ENCODE measurements at places on chromosomes 11 and 22. TPM values are rescaled to one million over a fixed set of nuclear protein-coding genes. Genes with fewer than 3 reads are reported as not detected.

- 0 out of 2 replicates have a peak, but pooled peaks cover 2% of the 10 kb centered on the region for H3K36me3 ChIP-seq
- peaks cover 49% of the 10 kb centered on the region for H3K4me1 ChIP-seq
- DNase-seq = no peak
Measured at GRCh38 chr22:37907036-37907954, 1.2 kb downstream of the MICALL1 start.

DNA sequence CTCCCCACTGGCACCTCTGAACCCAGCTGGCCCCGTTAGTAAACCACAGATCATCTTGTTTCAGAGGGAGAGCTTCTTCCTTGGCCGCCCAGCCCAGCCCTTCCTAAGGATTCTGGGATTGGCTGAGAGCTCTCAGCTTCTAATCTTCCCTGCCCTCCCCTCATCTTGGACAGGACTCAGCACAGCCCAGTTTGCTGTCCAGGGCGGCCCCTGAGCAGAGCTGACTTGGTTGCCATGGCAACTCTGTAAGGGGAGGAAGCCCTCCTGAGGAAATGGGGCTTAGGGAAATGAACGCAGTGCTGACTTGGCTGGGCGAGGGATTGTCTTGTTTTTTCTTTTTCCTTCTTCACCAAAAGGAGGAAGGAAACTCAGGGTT is 4.6 kb downstream of the APOL4 start:
- H3K27ac ChIP-seq = no peak overlapping the region
- no peaks in the 10 kb centered on the region for H3K27me3 ChIP-seq
- peak; percentile 47 for DNase-seq
- H3K4me1 ChIP-seq = peaks cover 36% of the 10 kb centered on the region

DNA sequence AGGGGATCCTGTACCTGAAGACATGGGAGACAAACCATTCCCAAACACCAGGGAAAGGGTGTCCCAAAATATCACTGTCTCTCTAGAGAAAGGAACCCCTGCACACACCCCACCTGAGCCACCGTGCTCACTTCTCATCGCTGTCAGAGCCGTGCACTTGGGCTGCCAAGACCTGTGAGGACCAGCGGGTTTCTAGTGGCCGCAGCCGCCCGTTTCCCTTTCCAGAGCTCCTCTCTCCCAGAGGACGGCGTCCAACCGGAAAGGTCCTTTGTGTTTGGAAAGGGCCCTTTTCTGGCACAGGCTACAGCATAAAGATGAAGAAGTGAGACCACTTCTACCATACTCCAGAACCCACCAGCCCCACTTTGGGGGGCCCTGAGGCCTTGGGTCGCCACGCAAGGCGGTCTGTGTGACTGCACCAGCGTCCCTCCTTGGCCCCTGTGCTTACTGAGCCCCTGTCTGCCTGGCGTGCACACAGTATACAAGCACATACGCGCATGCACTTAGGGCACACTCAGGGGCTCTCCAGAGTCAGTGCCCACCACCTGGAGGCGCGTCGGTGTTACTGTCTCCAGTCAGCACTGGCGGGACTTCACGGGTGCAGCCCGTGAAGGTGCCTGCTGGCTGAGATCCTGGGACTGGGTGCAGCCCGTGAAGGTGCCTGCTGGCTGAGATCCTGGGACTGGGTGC is 381.8 kb downstream of the TBC1D22A start:
- no peak for DNase-seq
- H3K4me3 ChIP-seq = no peak overlapping the region
- no peaks in the 10 kb centered on the region for H3K27me3 ChIP-seq

DNA sequence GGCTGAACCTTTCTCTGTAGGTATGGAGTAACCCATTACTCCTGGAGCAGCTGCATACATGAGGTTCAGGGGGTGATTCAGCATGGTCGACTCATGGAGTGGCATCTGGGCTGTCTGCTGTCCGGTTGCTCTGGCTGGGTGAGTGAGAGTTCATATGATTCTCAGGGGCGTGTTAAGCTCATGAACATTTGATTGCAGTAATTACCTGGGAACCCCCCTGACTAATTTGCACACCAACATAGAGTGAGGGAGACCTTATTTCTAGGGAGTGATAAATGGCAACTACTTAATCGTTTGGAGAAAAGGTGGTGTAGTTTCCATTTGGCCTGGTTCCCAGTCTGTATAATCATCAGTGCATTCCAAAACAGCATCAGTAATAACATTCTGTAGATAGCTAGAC is 661.9 kb downstream of the ETS1 start:
- no peaks in the 10 kb centered on the region for H3K4me1 ChIP-seq
- no peak overlapping the region for H3K27ac ChIP-seq
- H3K4me3 ChIP-seq = no peak overlapping the region
- no peaks in the 10 kb centered on the region for H3K36me3 ChIP-seq
- H3K27me3 ChIP-seq = no peaks in the 10 kb centered on the region

Gene OR52N4
- total RNA-seq = 0.44 TPM

Gene AASDHPPT
- 37.0 TPM for total RNA-seq

- peak overlapping the region; percentile 1 for H3K27ac ChIP-seq
- H3K4me3 ChIP-seq = no peak overlapping the region
- H3K4me1 ChIP-seq = no peaks in the 10 kb centered on the region
- DNase-seq = no peak
- H3K27me3 ChIP-seq = no peaks in the 10 kb centered on the region
- peaks cover 2% of the 10 kb centered on the region for H3K36me3 ChIP-seq
Measured at GRCh38 chr11:74030723-74031676, 22.1 kb upstream of the UCP3 start.

Gene DEFB108B
- total RNA-seq = not detected

Gene RBFOX2
- 102 TPM for total RNA-seq

GRCh38 chr11:70810133-70810532 is 411.8 kb downstream of the CTTN start:
- H3K36me3 ChIP-seq = peaks cover 12% of the 10 kb centered on the region
- H3K4me3 ChIP-seq = no peak overlapping the region
- H3K4me1 ChIP-seq = no peaks in the 10 kb centered on the region
- no peak for DNase-seq

DNA sequence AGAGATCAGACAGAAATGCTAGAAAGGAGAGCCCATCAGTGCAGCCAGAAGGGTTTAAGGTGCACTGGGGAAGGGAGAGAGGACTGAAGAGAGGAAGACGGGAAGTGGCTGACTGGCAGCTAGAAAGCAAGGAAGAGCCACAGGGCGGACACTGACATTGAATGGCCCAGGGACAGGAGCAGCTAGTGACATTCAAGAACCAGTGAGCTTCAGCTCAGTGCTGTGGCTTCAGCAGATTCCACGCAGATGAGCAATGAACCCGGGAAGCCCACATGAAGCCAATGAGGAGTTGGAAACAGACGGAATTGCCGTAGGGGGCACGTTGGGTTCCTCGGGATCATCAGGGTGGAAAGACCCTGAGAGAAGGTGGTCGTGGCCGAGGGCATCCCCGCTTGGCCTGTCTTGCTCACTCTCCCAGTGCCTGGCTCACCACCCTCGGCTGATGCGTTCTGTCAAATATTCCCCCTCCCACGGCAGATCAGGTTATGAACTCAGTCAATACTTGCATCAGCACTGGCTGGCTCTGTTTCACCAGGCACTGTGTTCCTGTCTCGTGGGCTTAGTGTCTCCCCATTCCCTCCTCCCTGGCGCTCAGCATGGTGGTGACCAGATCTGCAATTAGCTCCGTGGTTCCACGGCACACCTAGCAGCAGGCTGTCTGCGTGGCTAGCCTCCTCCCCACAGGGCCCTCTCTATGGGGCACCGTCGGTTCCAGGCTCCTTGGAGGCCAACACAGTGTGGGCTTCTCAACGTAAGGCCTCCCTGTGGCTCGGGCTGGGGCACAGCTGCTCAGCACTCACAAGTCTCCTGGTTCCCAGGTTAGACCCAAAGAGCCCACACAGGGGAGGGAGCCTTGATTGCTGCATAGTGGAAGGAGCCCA is 145.5 kb downstream of the TRIM29 start:
- H3K27me3 ChIP-seq = peaks cover 9% of the 10 kb centered on the region
- no peak for DNase-seq
- peaks cover 18% of the 10 kb centered on the region for H3K4me1 ChIP-seq
- H3K36me3 ChIP-seq = no peaks in the 10 kb centered on the region
- H3K27ac ChIP-seq = no peak overlapping the region

- no peak overlapping the region for H3K27ac ChIP-seq
- peaks cover 49% of the 10 kb centered on the region for H3K36me3 ChIP-seq
- peaks cover 3% of the 10 kb centered on the region for H3K27me3 ChIP-seq
- DNase-seq = peak; percentile 78
- no peaks in the 10 kb centered on the region for H3K4me1 ChIP-seq
- H3K4me3 ChIP-seq = no peak overlapping the region
Measured at GRCh38 chr22:21972293-21972779, 10.3 kb downstream of the TOP3B start.

- 0 out of 2 replicates have a peak, but pooled peaks cover 5% of the 10 kb centered on the region for H3K4me1 ChIP-seq
- no peaks in the 10 kb centered on the region for H3K36me3 ChIP-seq
- H3K27me3 ChIP-seq = peaks cover 6% of the 10 kb centered on the region
- H3K4me3 ChIP-seq = no peak overlapping the region
- no peak overlapping the region for H3K27ac ChIP-seq
Measured at GRCh38 chr22:48951836-48952235, 875.8 kb downstream of the BRD1 start.

DNA sequence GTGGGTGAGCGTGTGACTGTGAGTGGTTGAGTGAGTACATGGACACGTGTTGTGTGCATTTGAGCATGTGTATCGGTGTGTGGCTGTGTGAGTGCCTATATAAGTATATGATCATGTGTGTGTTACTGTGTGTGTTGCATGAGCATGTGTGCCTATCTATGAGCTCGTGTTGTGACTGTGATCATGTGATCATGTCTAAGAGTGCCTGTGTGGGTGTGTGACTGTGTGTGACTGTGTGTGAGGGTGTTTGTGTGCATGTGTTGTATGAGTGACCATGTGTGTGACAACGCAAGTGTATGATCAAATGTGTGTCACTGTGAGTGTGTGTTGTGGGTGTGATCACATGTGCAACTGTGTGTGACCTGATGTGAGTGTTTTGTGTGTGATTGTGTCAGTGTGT is 88.8 kb downstream of the UBASH3B start:
- no peak overlapping the region for H3K27ac ChIP-seq
- DNase-seq = no peak
- H3K36me3 ChIP-seq = no peaks in the 10 kb centered on the region
- H3K4me1 ChIP-seq = peaks cover 8% of the 10 kb centered on the region
- H3K4me3 ChIP-seq = no peak overlapping the region

Gene SAC3D1
- 26.2 TPM for total RNA-seq

GRCh38 chr22:32714458-32715430 is 86.8 kb upstream of the TIMP3 start:
- peaks cover 9% of the 10 kb centered on the region for H3K27me3 ChIP-seq
- H3K27ac ChIP-seq = no peak overlapping the region
- DNase-seq = no peak
- no peak overlapping the region for H3K4me3 ChIP-seq

- H3K36me3 ChIP-seq = no peaks in the 10 kb centered on the region
- 0 out of 2 replicates have a peak, but pooled peaks cover 3% of the 10 kb centered on the region for H3K27me3 ChIP-seq
- H3K27ac ChIP-seq = no peak overlapping the region
- H3K4me3 ChIP-seq = no peak overlapping the region
- no peak for DNase-seq
Measured at GRCh38 chr11:9760193-9760575, 96.3 kb downstream of the SWAP70 start.

Gene UQCR10
- total RNA-seq = 140 TPM

GRCh38 chr11:34962034-34962433 is 45.6 kb downstream of the PDHX start:
- H3K4me3 ChIP-seq = no peak overlapping the region
- no peak overlapping the region for H3K27ac ChIP-seq
- peaks cover 9% of the 10 kb centered on the region for H3K36me3 ChIP-seq
- no peak for DNase-seq
- no peaks in the 10 kb centered on the region for H3K4me1 ChIP-seq

DNA sequence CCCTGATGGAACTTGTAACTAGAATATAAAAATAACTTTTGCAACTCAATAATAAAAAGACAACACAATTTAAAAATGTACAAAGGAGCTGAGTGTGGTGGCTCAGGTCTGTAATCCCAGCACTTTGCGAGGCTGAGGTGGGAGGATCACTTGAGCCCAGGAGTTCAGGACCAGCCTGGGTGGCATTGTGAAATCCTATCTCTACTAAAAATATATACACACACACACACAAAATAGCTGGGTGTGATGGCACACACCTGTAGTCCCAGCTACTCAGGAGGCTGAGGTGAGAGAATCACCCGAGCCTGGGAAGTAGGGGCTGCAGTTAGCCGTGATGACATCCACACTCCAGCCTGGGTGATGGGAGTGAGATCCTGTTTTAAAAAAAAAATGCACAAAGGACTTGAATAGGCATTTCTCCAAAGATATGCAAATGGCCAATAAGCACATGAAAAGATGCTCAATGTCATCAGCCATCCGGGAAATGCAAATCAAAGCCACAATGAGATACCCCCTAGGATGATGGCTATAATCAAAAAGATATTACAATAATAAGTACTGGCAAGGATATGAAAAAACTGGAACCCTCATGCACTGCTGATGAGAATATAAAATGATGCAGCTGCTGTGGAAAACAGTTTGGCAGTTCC is 59.8 kb upstream of the SEPTIN5 start:
- DNase-seq = no peak
- H3K4me1 ChIP-seq = peaks cover 22% of the 10 kb centered on the region
- no peak overlapping the region for H3K4me3 ChIP-seq
- peaks cover 1% of the 10 kb centered on the region for H3K36me3 ChIP-seq
- no peaks in the 10 kb centered on the region for H3K27me3 ChIP-seq
- H3K27ac ChIP-seq = no peak overlapping the region

Gene OR5A1
- total RNA-seq = not detected

- no peak overlapping the region for H3K4me3 ChIP-seq
- H3K4me1 ChIP-seq = no peaks in the 10 kb centered on the region
- H3K36me3 ChIP-seq = no peaks in the 10 kb centered on the region
- peaks cover 12% of the 10 kb centered on the region for H3K27me3 ChIP-seq
- DNase-seq = peak; percentile 6
- no peak overlapping the region for H3K27ac ChIP-seq
Measured at GRCh38 chr22:49678137-49678841, 149.4 kb downstream of the BRD1 start.

DNA sequence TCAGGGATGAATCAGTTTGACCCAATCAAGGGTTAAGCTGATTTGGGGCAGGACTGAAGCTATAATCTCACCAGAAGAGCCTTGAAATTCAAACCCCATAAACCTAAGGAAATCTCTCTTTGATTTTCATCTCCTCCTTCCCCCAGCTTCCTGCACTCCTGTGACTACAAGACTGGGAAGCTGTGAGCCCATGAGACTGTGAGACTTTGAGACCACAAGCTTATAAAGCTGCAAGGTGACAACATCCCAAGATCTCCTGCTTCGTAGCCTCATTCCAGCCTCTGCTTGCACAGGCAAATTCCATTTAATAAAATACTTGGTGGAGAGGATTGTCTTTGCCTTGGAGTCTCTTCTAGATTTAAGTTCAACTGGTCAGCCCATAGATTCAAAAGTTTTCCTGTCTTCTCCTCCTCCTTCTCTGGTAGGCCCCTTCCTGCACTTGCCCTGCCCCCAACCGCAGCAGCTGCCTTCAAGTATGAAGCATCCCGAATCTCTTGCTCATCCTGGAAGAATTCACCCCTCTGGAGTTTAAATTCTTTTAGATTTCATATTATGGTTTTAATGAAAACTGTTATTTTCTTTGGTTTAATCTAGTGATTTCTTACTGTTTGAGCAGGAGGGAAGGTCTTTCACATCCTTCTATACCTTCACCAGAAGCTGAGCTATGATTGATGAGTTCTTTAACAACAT is 42.1 kb downstream of the PAMR1 start:
- peaks cover 7% of the 10 kb centered on the region for H3K4me1 ChIP-seq
- no peak for DNase-seq
- peaks cover 20% of the 10 kb centered on the region for H3K36me3 ChIP-seq
- no peak overlapping the region for H3K27ac ChIP-seq
- no peak overlapping the region for H3K4me3 ChIP-seq

- H3K27ac ChIP-seq = no peak overlapping the region
- H3K4me3 ChIP-seq = no peak overlapping the region
- peaks cover 12% of the 10 kb centered on the region for H3K4me1 ChIP-seq
Measured at GRCh38 chr11:61092908-61093763, 9.2 kb upstream of the CD5 start.

Gene LMO1
- 0.39 TPM for total RNA-seq

- H3K36me3 ChIP-seq = no peaks in the 10 kb centered on the region
- no peak overlapping the region for H3K27ac ChIP-seq
- no peak overlapping the region for H3K4me3 ChIP-seq
- H3K27me3 ChIP-seq = peaks cover 12% of the 10 kb centered on the region
- H3K4me1 ChIP-seq = peaks cover 23% of the 10 kb centered on the region
Measured at GRCh38 chr11:64344787-64345186, 4.8 kb downstream of the CCDC88B start.

Data from WTC11 (cell line).